ENCODE measurements at places on chromosomes 1 and 21.

- no peak for DNase-seq
These were observed at the start of gene OPTC for GRCh38 chr1:203493901-203494300. TSS of gene OPTC (plus strand) at chr1:203494153. CDS start at chr1:203496006, 1,853 bp downstream.

GRCh38 chr1:224292419-224292818 lies 37.6 kb downstream of the NVL start:
- DNase-seq, result no peak

GRCh38 chr1:198681831-198682759 lies 43.3 kb downstream of the PTPRC start:
- DNase-seq, result peak; percentile 99

- no peak for DNase-seq
These were observed 318.3 kb downstream of the RRAGC start for GRCh38 chr1:38541223-38541622.

DNA sequence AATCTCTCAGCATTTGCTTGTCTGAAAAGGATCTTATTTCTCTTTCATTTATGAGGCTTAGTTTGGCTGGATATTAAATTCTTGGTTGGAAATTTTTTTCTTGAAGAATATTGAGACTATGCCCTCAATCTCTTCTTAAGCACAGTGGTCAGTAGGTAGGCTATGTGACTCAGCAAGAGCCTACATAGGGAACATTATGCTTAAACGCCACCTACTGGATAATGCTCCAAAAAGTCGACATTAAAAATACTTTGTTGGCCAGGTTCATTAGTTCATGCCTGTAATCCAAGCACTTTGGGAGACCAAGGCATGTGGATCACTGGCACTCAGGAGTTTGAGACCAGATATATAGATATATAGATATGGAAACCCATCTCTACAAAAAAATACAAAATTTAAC lies 678.0 kb upstream of the USP24 start:
- DNase-seq, result peak; percentile 37

- DNase-seq, result peak; percentile 48
These were observed 26.3 kb downstream of the CLIC4 start for GRCh38 chr1:24771574-24771973.

DNA sequence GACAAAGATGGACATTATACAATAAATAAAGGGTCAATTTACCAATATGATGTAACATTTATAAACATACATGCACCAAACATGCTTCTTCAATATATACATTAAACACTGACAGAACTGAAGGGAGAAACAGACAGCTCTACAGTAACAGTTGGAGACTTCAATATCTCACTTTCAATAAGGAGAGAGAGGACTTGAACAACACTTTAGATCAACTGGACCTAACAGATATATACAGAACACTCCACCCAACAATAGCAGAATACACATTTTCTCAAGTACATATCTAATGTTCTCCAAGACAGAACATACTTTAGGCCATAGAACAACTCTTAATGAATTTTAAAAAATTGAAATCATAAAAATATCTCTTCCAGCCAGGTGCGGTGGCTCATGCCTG lies 50.6 kb upstream of the TTC39A start:
- no peak for DNase-seq

DNA sequence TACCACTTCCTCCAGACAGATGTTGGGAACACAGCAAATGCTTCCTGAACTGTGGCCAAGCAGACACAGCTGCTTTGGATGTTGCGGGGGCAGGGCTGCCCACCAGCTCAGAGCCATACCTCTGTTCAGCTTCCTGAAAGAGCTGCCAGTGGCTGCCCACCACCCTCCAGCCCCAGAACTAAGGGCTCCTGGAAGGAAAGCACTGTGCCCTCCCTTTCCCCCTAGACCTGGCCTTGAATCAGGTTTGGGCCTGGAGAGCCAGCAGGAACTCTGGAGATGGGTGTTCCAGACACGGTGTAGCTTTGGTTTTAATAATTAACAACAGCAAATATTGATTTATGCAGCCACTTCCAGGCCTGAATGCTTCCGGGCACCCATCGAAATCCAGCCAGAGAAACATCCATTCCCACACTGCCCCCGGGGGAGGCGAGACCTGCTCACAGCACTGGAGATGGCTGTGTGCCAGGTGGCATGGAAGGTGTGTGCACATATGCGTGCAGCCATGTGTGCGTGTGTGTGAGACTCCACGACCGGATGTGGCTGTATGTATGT lies 45.7 kb downstream of the RAP1GAP start:
- DNase-seq, result no peak

DNA sequence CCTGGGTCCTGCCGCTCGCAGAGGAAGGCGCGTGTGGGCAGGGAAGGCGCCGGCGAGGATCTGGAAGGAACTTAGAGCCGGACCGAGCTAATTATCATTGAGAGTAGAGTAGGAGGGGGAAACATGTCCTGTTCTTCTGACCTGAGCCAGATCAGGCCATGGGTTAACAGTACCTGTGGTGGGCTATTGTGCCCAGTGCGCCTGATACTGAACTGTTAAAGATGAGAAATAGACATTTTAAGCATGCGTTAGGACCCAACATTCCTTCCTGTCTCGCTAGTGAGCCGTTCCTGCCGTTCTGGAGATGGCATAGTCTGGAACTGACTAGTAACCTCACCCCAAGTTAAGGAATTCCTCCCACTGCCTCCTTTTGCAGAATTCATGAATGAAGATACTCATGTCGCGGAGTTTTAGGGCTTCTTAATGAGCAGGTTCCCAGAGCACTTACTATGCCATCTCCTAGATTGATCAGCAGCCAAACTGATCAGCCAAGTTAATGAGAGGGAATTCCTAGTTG lies 870 bp downstream of the STRIP1 start:
- no peak for DNase-seq

- DNase-seq, result no peak
These were observed 3.5 kb downstream of the NAV1 start for GRCh38 chr1:201542309-201543035.

GRCh38 chr1:154353460-154353904 lies 28.2 kb downstream of the ATP8B2 start:
- peak; percentile 89 for DNase-seq
